Dermis microvascular lymphatic vessel endothelial cell (primary cell): ENCODE measurements at places on chromosomes 7 and 10.

DNA sequence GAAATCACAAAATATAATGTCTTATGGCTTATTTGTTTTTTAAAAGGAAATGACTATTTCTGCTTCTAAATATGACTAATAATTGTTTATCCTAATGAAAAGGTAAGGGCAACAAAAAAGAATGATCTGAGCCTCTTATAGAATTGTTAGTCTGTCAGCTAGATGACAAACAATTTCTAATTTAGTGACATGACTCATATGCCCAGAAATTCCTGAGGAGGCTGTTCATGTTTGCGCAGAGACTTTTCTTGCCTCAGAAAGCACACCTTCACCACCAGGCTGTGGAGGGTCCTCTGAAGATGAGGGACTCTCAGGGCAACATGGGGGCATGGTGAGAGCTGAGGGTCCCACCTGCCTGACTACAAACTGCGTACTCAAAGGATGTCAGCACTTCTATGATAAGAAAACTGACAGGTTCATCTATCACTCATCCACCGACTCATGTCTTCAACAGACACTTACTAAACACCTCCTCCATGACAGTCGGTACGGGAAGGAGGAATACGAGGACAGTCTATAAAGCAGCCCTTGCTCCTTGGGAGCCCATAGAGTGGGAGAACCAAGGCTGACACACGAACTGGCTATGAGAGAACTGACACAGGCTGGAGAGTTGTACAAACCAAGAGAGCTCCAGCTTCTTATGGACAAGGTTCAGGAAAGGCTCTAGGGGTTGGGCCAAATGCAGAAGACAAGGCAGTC is 102.0 kb downstream of the PKD1L1 start:
- DNase-seq, result peak; percentile 62

GRCh38 chr10:6537770-6538169 is 42.3 kb downstream of the PRKCQ start:
- DNase-seq, result no peak

- DNase-seq, result no peak
Measured at GRCh38 chr10:20616056-20616671, 280.9 kb downstream of the NEBL start.

- DNase-seq, result peak; percentile 59
Measured at GRCh38 chr7:144738708-144739314, 97.0 kb downstream of the TPK1 start.

GRCh38 chr7:2956526-2957368 is 86.9 kb downstream of the CARD11 start:
- DNase-seq, result no peak

DNA sequence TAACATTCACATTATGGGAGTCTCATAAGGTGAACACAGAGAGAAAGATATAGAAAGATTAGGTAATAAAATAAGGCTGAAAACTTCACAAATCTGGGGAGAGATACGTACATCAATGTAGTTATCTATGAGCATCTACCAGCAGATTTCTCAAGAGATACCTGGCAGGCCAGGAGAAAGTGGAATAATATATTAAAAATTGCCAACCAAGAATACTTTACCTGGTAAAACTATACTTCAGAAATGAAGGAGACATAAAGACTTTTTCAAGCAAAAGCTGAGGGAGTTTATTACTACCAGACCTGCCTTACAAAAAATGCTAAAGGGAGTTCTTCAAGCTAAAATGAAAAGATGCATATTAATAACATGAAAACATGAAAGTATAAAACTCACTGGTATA is 78.8 kb upstream of the COMTD1 start:
- DNase-seq, result no peak

GRCh38 chr10:60417901-60418300 is 28.2 kb upstream of the ANK3 start:
- DNase-seq, result no peak

GRCh38 chr10:123573236-123574108 is 92.7 kb upstream of the GPR26 start:
- DNase-seq, result peak; percentile 30

DNA sequence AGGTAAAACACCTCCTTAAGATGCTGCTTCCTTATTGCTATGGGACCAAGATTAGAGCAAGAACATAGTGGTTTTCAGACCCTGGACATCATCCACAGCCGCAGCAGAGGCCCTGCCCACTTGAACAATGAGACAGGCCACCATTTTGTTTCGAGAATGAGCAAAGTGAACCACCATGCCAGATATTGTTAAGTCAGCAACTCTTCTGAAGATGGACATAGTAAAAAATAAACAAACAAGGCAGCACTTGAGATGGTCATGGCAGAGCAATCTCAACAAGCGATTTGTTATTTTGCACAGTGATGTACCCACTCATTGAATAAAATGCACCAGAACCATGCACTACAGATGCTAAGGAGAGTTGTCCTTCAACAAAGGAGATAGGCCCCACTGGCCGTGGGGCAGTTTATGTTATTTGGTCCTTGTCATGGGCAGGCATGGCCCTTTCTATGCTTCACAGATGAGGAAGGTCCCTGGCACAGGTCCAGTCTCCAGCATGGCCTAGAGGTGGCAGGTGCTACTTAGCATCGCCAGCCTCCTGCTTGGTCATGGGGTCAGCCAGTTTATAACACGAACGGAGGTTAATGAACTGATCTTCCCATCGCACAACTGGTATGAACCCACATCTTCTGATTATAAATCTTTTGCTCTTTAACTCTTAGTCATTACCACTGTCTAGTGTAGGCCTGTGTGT is 44.1 kb downstream of the IKZF1 start:
- DNase-seq, result no peak

DNA sequence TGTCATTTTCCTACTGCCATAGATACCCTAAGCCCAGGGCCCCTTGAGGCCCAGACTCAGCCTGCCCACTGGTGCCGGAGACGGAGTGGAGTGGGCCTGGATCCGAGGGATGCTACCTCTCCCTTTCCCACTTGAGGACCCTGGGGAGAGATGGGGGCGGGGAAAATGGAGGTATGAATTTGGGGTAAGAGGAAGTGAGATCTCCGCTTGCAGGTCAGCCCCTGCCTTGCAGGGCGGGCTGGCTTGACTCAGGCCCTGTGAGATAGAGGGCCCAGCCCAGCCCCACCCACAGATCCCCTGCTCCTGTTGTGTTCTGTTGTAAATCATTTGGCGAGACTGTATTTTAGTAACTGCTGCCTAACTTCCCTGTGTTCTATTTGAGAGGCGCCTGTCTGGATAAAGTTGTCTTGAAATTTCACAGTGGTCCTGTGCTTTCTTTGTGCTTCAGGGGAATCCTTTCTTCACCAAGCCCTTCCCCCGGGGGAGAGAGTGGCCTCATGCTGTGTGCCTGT is 13.2 kb downstream of the YKT6 start:
- no peak for DNase-seq

DNA sequence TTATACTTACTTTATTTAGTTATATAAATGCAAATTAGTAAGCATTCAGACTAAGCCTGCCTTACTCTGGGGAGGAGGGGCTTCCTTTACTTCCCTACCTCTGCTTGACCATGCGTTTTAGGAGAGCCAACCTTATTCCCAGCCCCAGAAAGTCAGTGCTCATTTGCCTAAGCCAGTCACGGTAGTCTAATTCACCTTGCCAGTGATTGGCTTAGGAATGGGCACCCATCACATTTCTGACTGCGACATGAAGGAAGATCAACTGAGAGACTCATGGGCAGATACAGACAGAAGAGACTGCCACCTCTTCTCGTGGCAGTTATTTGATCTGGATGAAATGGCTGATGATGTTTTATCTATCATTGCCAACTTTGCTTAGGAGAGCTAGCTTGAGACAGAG is 29.5 kb downstream of the RPA3 start:
- DNase-seq, result no peak

DNA sequence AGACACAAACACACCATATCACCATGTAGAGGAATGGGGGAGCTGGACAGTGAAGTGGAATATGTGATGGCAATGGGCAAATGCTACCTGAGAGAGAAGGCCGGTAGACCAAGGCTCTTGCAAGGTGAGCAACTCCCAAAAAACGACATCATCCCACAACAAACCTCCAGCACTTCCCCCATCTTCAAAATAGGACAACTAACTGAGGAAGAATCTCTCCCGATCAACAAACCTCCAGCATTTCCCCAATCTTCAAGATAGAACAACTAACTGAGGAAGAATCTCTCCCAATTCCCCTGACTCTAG is 387.2 kb downstream of the PARD3 start:
- no peak for DNase-seq

DNA sequence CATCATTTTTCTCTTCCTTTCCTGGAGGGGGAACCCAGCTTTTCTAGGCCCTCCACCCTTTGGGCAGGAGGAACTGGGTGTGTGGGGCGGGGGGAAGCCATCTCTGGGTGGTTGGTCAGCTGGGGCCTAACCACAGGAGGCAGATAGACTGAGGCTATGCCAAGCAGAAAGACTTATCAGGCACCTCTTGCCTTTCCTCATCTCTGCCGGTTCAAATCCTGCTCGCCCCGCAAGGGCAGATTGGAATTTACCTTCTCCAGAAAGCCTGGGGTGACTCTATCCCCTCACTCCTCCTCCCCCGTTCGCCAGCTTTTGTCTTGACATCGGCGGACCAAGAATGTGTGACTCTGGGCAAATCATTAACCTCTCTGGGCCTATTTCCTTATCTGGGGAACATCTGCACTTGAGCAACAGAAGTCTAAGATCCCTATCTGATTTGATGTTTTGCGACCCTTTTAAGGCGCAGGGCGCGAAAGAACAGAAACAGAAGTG is 584 bp upstream of the GARS1 start:
- DNase-seq, result no peak

- DNase-seq, result no peak
Measured at GRCh38 chr10:95526044-95526443, 35.1 kb downstream of the SORBS1 start.

DNA sequence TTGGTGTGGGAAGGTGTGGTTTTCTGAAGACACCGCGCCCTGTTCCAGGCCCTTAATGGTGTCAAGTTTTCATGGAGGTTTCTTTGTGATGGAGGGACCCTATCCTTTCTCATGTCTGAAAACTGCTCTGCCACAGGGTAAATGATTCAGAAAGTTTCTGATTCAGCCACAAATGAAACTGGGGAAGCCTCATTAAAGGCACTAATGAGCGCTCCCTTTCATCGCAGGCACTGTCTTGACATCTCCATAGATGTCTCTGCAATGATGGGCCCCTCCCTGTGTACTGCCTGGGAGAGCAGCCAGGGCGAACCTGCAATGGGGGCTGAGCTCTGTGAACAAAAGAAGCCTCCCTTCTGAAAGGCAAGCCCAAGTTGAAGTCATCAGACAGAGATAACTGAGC is 355.3 kb downstream of the PRPF18 start:
- no peak for DNase-seq

- DNase-seq, result no peak
Measured at GRCh38 chr7:95675016-95675415, 78.7 kb upstream of the PDK4 start.

DNA sequence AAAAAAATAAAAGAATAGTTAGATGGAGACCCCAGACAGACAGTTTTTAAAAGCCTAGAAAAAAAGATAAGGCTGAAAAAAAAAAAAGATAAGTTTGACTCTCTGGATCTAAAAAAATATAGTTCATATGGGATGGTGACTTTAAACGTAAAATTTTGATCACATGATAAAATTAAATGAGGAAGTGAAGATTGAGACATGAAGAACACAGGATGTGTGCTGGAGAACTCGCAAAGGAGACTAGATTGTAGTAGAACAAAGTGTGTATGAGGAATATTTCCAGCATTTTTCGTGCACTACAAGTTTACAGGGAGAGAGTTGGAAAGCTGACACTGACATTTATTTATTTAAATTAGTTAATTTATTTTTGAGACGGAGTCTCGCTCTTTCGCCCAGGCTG is 286.4 kb downstream of the PRPF18 start:
- DNase-seq, result no peak

DNA sequence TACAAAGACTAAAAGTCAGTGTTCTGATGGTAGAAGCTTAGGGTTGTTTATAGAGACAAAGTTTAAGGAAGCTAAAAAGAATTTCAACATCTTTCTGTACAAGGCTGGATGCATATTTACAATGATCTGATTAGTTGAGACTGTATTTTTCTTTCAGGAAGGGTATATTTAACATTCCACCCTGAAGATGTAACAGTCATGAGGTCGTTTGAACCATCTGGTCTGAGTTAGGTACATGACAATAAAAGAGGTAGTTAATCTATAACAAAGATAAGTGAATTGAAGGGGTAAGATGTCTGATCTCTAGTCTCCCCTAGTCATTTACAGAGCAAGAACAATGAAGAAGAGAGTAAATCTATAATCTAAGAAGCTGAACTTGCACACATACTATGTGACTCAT is 821.2 kb downstream of the CNTNAP2 start:
- DNase-seq, result no peak

DNA sequence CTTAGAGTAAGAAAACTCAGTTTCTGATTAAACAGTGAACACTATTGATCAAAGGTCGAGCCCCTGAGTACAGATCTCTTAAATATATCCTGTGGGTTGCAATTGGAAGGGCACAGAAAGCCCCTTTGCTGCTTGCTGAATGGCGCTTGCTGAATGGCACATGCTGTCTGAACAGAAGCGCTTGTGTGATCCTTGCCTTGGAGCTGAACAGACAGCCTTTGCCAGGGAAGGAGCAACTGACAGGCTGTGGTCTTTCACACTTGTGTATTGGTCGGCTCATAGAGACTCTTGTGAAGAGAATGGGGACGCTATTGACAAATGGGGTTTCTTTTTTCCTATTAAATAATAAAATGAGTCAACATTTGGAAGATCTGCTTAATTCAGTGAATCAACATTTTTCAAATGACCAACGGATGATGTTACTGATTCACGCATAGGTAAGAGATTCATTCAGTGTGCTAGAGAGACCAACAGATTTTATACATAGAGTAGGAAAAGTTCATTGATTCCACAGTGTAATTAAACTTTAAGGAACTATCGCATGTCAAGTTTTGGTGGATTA is 99.4 kb upstream of the TNS3 start:
- DNase-seq, result no peak

DNA sequence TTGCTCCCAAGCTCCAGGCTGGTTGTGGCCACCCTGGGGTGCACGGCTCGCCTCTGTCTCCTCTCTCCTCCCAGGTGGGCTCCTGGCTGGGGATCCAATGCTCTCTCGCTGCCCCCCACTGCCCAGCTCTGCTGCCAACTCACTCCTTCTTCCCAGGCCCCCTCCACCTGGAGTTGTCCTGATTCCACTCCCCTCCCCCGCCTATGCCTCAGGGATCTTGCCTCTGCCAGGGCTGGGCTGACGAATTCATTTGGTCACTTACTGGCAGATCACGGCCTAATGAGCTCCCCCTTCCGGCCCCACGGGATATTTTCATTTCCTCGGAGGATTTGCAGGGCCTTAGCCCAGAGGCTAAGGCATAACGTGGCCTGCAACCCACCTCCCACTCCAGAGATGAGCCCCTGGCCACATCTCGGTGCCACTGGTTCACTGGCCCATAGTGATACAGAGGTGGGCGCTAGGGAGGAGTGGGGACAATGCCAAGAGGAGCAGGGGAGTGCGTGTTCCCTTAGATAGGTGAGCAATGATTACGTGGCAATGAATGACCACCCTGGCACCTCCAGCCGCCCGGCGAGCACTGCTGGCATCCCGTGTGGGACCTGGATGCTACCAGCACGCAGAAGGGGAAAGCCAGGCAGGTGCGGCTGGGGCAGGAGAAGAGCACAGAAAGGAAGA is 344.6 kb upstream of the SHH start:
- no peak for DNase-seq
